ENCODE measurements at places on chromosomes 5 and 9. TPM values are rescaled to one million over a fixed set of nuclear protein-coding genes. Genes with fewer than 3 reads are reported as not detected.

Gene AK8
- polyA plus RNA-seq = 0.77 TPM

Gene C5orf22
- 34.2 TPM for polyA plus RNA-seq

Gene CCDC112
- polyA plus RNA-seq = 11.7 TPM

Gene SLC6A18
- polyA plus RNA-seq = not detected

Gene IL5
- not detected for polyA plus RNA-seq

Gene PPIP5K2
- 57.9 TPM for polyA plus RNA-seq

Gene SPAAR
- 0.52 TPM for polyA plus RNA-seq

Gene KIF4B
- polyA plus RNA-seq = 0.85 TPM

Gene TMEM171
- 3.5 TPM for polyA plus RNA-seq

Gene NUP188
- polyA plus RNA-seq = 8.6 TPM

Gene SHOC1
- 0.62 TPM for polyA plus RNA-seq

Gene GPX8
- 1.8 TPM for polyA plus RNA-seq

Gene TCF7
- 0.11 TPM for polyA plus RNA-seq

Gene COL15A1
- polyA plus RNA-seq = not detected

Gene ACOT12
- polyA plus RNA-seq = not detected

Gene GFI1B
- polyA plus RNA-seq = not detected

Gene IL31RA
- polyA plus RNA-seq = not detected

Gene CMBL
- polyA plus RNA-seq = 16.6 TPM

Gene EGFL7
- polyA plus RNA-seq = not detected

Data from Purkinje cell (primary cell).